ENCODE measurements at places on chromosomes 13 and 19.

DNA sequence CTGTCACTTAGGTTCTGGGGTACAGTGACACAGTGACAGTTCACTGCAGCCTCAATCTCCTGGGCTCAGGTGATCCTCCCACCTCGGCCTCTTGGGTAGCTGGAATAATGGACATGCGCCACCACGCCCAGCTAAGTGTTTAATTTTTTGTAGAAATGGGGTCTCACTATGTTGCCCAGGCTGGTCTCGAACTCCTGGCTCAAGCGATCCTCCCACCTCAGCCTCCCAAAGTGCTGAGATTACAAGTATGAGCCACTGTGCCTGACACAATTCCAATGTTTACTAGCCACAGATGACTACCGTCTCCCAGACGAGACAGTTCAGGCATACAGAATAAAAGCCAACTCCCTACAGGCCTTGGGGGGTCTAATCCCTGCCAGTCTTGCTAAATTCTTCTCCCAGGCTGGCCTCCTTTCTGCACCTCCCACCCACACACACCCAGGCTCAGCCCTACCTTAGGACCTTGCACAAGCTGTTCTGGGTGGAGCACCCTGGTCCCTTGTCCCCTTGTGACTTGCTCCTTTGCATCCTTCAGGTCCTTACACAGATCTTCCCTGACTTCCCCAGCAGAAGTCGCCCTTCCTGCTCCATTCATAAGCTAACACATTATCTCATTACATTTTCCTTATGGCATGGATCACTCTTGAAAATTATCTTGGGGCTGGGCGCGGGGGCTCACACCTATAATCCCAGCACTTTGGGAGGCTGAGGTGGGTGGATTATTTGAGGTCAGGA is 106.4 kb downstream of the INSR start:
- DNase-seq, result no peak

DNA sequence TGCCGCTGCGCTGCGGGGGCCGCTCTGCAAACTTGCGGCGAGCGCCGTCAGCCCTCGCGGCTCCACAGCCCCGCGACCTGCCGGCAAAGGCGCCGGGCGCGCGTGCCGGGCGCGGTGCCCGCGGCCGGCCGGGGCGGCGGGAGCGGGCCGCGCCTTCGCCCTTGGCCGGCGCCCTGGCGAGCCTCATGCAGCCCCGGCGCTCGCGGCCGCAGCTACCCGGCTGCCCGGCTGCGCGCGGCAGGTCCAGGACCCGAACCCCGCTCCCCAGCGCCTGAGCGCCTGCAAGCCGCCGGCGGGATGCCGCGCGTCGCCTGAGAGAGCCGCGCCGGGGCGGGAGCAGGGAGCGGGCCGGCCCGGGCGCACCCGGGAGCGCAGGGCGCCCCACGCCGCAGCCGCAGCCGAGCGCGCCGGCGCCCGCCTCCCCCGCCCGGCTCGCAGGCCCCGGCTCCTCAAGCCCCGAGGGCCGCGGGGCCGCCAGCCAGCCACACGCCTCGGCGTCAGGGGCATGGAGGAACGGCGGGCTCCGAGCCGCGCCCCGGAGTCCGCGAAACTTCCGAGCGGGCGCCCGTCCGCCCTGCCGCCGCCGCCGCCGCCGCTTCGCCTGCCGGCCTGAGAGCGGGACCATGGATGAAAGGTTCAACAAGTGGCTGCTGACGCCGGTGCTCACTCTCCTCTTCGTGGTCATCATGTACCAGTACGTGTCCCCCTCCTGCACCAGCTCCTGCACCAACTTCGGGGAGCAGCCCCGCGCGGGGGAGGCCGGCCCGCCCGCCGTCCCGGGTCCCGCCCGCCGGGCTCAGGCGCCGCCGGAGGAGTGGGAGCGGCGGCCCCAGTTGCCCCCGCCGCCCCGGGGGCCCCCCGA is 564 bp downstream of the HS6ST3 start:
- no peak for DNase-seq

DNA sequence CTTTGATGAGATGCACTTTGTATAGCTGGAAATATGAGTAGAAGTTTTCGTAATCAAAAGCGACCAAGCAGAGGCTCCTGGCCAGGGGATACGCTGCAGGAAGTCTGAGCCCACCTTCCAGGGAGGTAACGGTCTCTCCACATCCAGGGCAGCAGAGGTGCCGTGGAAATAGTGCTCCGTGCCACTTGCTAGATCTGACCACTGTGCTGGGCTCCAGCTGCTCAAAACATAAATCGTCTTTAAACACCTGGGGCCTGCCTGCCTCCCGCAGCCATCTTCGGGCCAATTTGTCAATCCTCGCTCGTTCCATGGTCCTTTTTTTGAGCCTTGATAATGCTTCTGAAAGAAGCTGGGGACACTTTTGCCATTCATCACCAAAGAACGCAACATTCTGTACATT is 445.0 kb downstream of the ZNF536 start:
- no peak for DNase-seq

GRCh38 chr19:2992958-2993357 is 15.6 kb downstream of the TLE6 start:
- no peak for DNase-seq

GRCh38 chr19:30604657-30605056 is 232.5 kb downstream of the ZNF536 start:
- no peak for DNase-seq

DNA sequence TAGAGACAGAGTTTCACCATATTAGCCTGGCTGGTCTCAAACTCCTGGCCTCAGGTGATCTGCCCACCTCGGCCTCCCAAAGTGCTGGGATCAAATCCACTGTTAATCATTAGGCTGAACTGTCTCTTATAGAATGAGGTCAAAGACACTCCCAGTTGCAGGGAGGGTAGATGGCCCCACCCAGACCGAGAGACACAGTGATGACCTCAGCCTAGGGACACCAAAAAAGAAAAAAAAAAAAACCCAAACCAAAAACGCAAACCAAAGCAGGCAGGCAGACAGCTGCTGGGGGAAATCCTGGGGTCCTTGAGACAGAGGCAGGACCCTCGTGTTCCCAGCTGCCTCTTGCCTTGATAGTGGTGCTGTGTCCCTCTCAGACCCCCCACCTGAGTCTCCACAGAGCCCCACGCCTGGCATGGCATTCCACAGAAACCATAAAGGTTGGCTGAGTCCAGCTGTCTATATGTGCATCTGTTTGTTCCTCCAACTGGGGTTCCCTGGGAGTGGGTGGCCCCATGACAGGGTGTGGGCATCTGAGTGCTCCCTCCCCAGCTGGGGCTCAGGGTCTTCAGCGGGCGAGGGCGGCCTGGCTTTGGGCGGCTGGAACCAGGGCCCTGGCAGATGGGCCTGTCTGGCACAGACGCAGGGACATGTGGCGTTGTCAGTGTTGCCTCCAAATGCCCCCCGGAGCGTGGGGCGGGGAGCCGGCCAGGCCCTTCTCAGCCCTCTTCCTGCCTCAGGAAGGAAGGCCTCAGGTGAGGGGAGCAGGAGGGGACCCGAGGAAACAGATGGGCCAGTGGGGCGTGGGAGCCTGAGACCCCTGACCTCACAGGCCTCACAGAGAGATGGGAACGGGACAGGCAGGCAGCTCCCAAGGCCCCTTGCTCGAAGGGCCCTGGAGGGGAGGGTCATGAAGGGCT is 5.2 kb downstream of the DAND5 start:
- no peak for DNase-seq

GRCh38 chr13:71624653-71625600 is 242.1 kb downstream of the DACH1 start:
- DNase-seq, result no peak

DNA sequence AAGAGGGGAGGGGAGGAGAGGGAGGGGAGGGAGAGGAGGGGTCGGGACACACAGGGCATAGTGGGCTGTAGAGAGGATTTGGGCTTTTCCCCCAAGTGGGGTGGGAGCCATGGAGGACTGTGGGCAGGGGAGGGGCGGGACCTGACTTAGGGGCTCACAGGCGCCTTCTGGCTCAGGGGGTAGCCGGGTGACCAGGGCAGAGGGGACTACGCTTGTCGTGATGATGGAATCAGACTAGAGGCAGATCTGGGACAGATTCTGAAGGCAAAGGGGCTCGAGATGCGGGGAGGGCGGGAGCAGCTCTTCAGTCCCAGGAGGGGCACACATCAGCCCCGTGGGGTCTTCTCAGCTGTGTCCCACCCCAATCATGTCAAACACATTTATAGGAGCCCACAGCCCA is 13.5 kb downstream of the NDUFA11 start:
- DNase-seq, result no peak

DNA sequence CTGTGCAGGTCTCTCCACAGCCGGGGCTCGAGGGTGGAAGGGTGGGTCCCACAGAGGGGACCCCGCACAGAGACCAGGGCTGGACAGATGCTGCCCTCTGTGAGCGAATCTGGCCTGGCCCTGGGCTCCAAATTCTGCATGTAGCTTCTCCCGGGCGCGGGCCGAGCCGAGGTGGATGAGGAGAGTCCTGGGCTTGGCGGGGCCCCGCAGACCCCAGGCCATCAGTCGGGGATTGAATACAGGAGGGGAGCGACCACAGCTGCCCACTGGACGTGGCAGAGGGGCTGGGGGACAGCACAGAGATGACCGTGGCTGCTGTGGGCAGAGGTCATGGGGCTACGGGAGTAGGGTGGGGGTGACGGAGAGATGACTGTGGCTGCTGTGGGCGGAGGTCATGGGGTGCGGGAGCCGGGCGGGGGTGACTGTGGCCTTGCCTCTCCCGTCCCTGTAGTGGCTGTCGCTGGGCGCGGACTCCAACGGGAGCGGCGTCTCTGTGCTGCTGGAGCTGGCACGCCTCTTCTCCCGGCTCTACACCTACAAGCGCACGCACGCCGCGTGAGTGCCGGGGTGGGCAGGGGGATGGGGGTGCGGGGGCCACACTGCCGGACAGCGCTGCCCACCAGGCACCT is 15.5 kb downstream of the NCLN start:
- no peak for DNase-seq

DNA sequence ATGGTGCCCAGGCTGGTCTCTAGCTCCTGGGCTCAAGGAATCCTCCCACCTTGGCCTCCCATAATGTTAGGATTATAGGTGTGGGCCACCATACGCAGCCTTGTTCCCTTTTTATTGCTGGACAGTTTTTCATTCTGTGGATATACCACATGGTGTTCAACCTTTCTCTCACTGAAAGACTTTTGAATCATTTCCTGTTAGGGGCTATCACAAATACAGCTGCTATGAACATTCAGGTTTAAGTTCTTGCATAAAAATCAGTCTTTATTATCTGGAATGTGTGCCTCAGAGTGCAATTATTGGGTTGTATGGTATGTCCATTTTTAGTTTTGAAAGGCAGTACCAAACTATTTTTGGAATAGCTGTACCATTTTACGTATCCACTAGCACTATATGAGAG is 647.2 kb downstream of the LIG4 start:
- DNase-seq, result no peak
